ENCODE measurements at places on chromosomes 7 and 10.

DNA sequence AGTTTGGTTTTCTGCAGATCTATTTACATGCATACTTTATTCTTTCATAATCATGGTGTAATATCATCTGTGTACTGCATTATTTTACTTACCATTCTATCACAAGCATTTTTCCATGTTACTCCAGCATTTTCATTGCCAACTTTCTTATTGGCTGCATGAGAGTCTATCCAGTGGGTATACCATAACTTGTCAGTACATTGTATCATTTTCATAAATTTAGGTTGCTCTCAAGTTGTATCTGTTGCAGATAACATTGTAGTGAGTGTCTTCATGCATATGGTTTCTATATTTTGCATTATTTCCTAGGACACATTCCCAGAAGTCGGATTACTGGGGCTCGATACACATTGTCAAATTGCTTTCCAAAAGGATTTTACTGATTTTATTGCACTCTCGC, 87.2 kb upstream of the INSYN2A start:
- no peak for DNase-seq

GRCh38 chr7:138727336-138728099, 26.4 kb upstream of the SVOPL start:
- no peak for DNase-seq

- DNase-seq, result no peak
Measured at GRCh38 chr10:98418665-98419468, 3.9 kb upstream of the PYROXD2 start.

- DNase-seq, result no peak
Measured at GRCh38 chr10:86389441-86390193, 23.0 kb upstream of the GRID1 start.

- no peak for DNase-seq
Measured at GRCh38 chr7:23405240-23405618, 65.1 kb downstream of the IGF2BP3 start.

DNA sequence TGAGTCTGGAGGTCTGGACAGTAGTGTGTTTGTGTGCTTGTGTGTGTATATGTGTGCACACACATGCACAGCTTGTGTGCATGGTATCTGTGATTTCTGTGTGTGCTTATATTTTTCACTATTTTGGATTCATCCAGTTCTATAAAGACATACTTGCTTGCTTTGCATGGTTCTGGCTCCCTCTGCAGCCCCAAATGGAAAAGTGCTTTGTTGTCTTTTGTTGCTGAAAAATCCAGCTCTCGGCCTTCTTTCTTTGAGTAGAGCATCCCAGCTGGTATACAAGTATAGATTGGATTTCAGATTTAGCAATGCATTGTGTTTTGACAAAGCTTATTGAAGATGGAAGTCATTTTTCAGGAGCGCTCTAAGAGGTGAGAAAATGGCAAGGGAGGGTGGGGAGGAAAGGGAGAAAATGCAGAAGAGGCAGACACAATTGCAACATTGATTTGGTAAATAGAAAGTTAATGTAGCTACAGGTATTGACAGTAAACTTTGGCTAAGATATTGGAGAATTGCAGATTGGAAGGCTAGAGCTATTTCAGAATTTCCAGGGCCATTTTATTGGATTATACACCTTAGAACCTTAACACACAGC, 333.9 kb downstream of the AUTS2 start:
- DNase-seq, result peak; percentile 2

- DNase-seq, result no peak
Measured at GRCh38 chr7:134832367-134832766, 52.9 kb downstream of the CALD1 start.

DNA sequence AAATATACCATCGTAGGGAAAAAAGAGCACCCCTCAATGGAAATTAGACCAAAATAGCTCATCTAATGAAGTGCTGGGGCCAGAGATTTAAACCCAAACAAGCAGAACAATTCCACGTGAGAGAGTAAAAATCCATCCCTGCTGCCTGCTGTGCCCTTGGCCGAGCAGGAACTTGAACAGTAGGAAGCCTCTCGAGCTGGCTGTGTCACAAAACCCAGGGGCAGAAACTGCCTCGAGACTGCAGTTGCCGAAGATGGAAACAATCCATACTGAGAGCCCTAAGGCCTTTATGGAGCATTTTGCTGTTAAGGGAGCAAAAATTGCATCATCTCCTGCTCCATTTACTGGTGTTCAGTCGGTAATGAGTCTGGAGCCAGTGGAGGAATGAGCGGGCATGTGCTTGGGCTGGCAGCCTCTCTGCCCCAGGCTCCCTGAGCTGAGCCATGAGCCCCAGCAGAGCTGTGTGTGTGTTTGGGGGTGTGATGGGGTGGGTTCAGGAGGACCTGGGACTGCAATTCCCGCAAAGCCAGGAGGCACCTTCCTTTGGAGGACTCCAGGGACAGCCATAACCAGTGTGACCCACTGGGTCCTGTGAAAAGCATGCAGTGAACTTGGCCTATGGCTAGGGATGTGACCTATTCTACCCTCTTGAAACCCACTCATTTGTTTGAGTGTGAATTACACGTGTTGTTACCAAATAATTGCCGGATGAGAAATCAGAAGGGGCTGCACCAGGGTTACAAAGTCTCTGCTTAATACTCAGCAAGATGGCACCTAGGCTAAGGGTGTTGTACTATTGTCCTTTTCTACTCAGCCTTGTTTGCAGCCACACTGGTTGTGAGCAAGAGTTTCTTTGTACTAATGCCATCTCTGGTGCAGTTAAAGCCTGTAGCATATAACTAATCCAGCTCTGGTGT, 58.3 kb downstream of the CDHR3 start:
- DNase-seq, result no peak

GRCh38 chr10:123998197-123999141, 94.9 kb downstream of the CHST15 start:
- no peak for DNase-seq

- DNase-seq, result no peak
Measured at GRCh38 chr10:70350501-70350900, 31.9 kb downstream of the LRRC20 start.
